ENCODE measurements at places on chromosomes 2 and 18. TPM values are rescaled to one million over a fixed set of nuclear protein-coding genes. Genes with fewer than 3 reads are reported as not detected.

GRCh38 chr2:29601321-29601720 lies 320.1 kb downstream of the ALK start:
- H3K4me3 ChIP-seq: no peak overlapping the region
- no peaks in the 10 kb centered on the region for H3K4me1 ChIP-seq
- H3K27ac ChIP-seq: no peak overlapping the region
- no peaks in the 10 kb centered on the region for H3K36me3 ChIP-seq
- DNase-seq: no peak

DNA sequence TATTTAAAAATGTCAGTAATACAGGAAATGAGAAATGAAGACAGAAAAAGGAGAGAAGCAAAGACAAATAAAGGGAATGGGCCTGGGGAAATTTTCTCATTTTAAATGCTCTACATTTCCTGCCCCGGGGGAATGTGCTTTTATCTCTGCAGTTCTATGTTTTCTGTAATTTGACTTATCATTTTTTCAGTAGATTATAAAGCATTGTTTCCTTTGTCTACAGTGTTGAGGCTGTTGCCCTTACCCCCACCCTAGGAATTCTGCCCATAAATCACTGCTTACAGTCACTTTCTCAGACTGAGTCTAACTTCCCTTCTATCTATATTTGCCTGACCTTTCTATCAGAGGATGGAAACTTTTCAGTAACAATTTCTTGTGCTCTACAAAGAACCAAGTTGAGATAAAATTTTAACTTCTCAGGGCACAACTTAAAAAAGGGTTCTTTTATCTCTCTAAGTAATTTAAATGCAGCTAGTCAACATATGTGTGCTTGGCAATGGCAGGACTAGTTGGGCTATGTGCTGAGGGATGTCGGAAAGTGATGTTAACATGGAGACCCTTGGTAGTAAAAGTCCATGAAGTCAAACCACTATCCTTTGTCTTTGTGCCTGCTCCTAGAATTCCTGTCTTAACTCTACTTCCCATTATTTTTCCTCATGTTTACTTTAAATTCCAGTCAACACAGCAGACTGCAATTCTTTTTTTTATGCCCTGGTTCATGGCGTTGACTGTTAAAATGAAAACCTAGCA lies 146.5 kb upstream of the MMADHC start:
- DNase-seq: no peak
- no peak overlapping the region for H3K27ac ChIP-seq
- no peak overlapping the region for H3K4me3 ChIP-seq

GRCh38 chr2:236941551-236941950 lies 144.1 kb upstream of the COPS8 start:
- H3K27ac ChIP-seq: no peak overlapping the region
- no peaks in the 10 kb centered on the region for H3K27me3 ChIP-seq
- no peaks in the 10 kb centered on the region for H3K4me1 ChIP-seq
- no peak overlapping the region for H3K4me3 ChIP-seq
- DNase-seq: no peak
- H3K36me3 ChIP-seq: no peaks in the 10 kb centered on the region

GRCh38 chr18:11533942-11534496 lies 75.4 kb upstream of the SLC35G4 start:
- no peak overlapping the region for H3K4me3 ChIP-seq
- H3K27ac ChIP-seq: no peak overlapping the region
- no peak for DNase-seq

DNA sequence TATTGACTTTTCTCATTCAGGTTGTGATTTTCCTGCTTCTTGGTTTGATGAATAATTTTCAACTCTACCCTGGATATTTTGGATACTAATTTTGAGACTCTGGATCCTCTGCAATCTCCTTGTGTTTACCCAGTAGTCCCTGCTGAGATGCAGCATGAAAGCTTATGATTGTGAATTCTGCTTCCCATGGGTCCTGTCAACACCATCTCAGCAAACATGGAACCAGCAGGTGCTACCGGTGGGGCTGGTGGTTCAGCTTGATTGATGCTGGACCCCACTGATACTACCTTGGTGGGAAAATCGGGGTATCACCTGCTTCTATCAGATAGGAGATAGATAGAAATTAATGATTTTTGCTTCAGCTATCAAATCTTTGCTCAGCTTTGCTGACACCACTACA lies 81.1 kb downstream of the SOWAHC start:
- H3K4me3 ChIP-seq: no peak overlapping the region
- no peaks in the 10 kb centered on the region for H3K27me3 ChIP-seq
- no peak overlapping the region for H3K27ac ChIP-seq
- no peak for DNase-seq
- peaks cover 6% of the 10 kb centered on the region for H3K4me1 ChIP-seq

GRCh38 chr2:54569745-54570301 lies 113.7 kb downstream of the SPTBN1 start:
- peaks cover 89% of the 10 kb centered on the region for H3K4me1 ChIP-seq
- no peak overlapping the region for H3K4me3 ChIP-seq
- no peaks in the 10 kb centered on the region for H3K27me3 ChIP-seq

- no peaks in the 10 kb centered on the region for H3K4me1 ChIP-seq
- no peak for DNase-seq
- no peak overlapping the region for H3K27ac ChIP-seq
- H3K36me3 ChIP-seq: no peaks in the 10 kb centered on the region
Observed at GRCh38 chr18:63192885-63193349, 126.7 kb downstream of the BCL2 start.

ZSWIM2 gene
- not detected for polyA plus RNA-seq
